ENCODE measurements at places on chromosomes 7 and 10. TPM values are rescaled to one million over a fixed set of nuclear protein-coding genes. Genes with fewer than 3 reads are reported as not detected.
A peak's percentile ranks its signal among the peaks of the same experiment; 100 is the strongest.

- DNase-seq: no peak
- H3K4me1 ChIP-seq: no peaks in the 10 kb centered on the region
- H3K27me3 ChIP-seq: no peaks in the 10 kb centered on the region
Measured at GRCh38 chr10:130921461-130921860, 390.1 kb downstream of the TCERG1L start.

Gene MMRN2
- polyA plus RNA-seq: 19.9 TPM

Gene FAM13C
- 1.5 TPM for polyA plus RNA-seq

- H3K36me3 ChIP-seq: no peaks in the 10 kb centered on the region
- H3K27me3 ChIP-seq: no peaks in the 10 kb centered on the region
- no peaks in the 10 kb centered on the region for H3K4me1 ChIP-seq
- no peak overlapping the region for H3K27ac ChIP-seq
Measured at GRCh38 chr7:38481401-38481800, 149.8 kb downstream of the AMPH start.

DNA sequence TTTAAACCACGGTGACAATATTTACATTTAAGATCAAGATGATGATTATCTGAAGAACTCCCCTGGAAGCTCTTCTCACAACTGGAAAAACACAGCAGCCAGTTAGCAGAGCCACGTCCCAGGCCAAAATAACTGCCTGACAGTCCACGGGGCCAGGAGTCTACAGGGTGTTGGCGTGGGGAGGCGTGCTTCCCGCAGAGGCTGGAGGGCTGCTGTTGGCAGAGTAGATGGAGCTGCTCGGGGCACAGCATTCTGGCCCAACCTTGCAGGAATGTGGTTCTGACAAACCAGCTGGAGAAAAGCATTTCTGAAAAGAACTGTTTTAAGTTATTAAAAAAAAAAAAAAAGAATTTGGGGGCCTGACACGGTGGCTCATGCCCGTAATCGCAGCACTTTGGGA lies 177.9 kb downstream of the EBF3 start:
- no peak overlapping the region for H3K4me3 ChIP-seq
- peak; percentile 20 for DNase-seq
- no peaks in the 10 kb centered on the region for H3K36me3 ChIP-seq
- H3K27me3 ChIP-seq: no peaks in the 10 kb centered on the region
- no peaks in the 10 kb centered on the region for H3K4me1 ChIP-seq
- no peak overlapping the region for H3K27ac ChIP-seq

DNA sequence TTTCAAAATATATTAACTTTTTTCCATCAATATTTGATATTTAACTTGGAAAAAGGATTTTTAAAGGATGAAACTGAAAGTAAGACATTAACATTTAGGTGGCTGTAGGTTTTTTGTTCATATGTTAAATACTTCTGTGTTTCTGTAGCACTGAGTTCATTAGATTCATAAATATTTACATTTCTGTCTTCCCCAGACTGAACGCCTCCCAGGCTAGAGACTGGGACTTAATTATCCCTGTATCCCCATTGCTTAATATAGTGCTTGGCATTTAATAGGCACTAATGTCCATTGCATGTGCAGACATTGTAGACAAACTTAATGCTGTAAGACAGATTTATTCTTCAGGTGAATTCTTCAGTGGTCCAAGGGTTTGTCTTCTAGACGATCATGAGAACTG lies 7.4 kb downstream of the PTPN12 start:
- no peaks in the 10 kb centered on the region for H3K4me1 ChIP-seq
- no peaks in the 10 kb centered on the region for H3K36me3 ChIP-seq
- no peak for DNase-seq
- H3K4me3 ChIP-seq: no peak overlapping the region
- H3K27ac ChIP-seq: no peak overlapping the region
- no peaks in the 10 kb centered on the region for H3K27me3 ChIP-seq

GRCh38 chr10:86260564-86260963 lies 106.0 kb downstream of the GRID1 start:
- H3K4me3 ChIP-seq: no peak overlapping the region
- no peaks in the 10 kb centered on the region for H3K4me1 ChIP-seq
- peak; percentile 20 for DNase-seq
- no peaks in the 10 kb centered on the region for H3K36me3 ChIP-seq
- peaks cover 2% of the 10 kb centered on the region for H3K27me3 ChIP-seq
- no peak overlapping the region for H3K27ac ChIP-seq

DNA sequence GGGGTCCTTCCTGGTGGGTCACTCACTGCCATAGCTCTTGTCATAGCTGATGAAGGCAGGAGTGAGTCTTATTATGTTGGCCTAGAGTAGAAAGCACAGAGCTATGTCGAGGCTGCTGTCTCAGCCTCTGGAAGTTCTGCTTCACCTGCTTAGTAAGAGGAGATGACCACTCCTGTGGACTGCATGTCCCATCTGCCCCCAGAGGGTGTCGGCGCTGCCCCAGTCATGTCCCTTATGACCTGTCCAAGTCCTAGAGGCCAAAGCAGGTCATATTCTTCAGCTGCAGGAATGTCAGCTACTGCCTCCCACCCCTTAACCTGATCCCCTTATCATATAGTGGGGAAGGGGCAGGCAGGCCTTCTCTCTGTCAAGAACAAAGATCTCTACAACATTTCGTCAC lies 72.4 kb upstream of the AGK start:
- no peak overlapping the region for H3K4me3 ChIP-seq
- DNase-seq: no peak
- no peaks in the 10 kb centered on the region for H3K27me3 ChIP-seq
- no peaks in the 10 kb centered on the region for H3K36me3 ChIP-seq
